ENCODE measurements at places on chromosomes 13 and 19.

- DNase-seq: no peak
Observed at GRCh38 chr13:74904556-74904955, 577.4 kb downstream of the TBC1D4 start.

DNA sequence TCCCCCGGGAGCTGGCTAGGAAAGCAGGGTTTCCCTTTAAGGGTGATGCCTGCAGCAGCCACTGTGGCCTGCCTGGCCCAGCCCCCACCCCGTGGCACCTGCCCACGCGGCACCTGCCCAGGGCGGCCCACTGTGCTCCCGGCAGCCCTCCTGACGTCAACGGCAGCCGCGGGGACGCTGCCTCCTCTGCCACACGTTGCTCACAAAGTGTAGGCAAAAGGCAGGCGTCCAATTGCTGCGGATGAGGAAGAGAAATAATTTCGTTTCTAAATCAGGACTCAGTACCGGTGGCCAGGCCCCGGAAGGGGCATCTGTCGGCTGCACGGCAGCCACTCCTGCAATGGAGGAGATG is 122.3 kb downstream of the URI1 start:
- no peak for DNase-seq

DNA sequence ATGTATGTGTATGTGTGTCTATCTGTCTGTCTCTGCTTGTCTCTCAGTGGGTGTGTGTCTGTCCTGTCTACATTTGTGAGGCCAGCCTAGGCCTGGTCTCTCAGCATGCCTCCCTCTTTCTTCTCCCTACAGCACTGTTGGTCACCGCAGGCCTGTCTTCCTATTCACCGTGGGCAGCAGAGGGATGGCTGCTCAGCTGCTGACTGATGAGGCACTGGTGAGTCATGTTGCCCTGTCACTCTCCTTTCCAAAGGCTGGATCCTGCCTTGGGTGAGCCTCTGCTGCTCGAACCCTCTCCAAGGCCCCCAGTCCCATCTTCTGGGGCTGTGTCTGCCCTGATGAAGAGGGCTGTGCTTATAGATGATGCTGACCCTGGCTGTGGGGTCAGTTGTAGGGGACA is 6.3 kb downstream of the ZNF71 start:
- DNase-seq: no peak

GRCh38 chr13:44407379-44407778 is 33.8 kb downstream of the SERP2 start:
- DNase-seq: no peak

DNA sequence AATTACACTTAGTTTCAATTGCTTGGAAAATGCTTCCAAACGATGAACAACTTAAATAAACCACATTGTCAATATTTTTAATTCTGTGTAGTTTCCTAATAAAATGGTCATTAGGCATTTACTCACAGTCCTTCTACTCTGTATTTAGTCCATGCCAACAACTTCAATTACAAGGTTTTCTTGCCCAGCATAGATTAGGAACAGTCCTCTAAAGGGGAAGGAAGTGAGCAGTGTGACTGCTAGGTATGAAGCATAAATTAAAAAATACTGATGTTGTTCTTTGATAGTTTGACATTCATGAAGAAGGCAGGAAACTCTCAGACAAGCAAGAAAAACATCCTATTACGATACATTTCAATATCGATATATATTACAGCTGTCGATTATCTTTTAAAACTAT is 716.0 kb upstream of the PCDH9 start:
- no peak for DNase-seq

DNA sequence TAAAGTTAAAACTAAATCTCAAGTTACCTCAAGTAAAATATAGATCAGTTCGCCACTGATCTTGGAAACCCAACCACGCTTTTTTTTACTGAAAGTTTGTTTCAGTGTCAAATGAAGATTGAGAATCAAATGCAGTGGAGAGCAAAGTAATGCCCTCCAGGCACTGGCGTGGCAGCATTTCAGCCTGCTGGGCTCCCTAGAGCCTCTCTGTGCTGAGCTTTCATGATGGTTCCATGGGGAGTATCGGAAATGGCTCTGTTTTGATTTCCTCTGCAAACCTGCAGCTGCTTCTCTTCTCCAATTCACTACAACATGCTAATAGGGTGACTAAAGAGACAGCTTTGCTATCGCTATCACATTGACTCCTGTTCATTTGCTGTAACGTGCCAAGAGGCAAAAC is 141.6 kb downstream of the FGF14 start:
- no peak for DNase-seq

DNA sequence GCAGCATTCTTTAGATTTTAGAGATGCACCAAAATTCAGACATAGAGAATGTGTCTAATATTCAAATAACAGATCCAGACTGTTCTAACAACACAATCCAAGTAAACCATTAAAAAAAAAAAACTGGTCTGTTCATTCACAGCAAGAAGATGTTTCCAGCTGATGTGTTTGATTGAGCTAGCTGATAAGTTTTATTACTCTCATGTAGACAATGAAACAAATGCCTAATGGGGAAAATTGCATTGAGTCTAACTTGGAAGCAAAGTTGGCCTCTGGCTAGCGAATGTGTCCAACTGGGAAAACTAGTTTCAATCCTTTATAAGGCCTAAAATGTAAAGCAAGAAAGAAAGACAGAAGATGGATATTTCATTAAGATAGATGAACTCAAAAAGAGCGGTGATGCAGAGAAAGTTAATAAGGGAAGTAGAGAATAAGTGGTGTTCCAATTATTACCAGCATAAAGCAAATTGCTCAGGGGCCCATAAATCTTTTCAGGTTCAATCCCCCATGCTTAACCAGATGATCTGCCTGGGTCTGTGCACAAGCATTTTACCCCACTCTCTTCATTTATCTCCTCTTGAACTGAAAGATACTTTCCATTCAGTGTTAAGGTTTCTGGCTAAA is 54.2 kb downstream of the PCDH9 start:
- no peak for DNase-seq

GRCh38 chr13:76017861-76018556 is 381.9 kb downstream of the LMO7 start:
- DNase-seq: no peak
